ENCODE measurements at places on chromosomes 7 and 10.

- no peak for DNase-seq
Measured at GRCh38 chr7:96962221-96962885, 43.0 kb upstream of the DLX6 start.

- peak; percentile 77 for DNase-seq
Measured at GRCh38 chr10:88150339-88150738, 286.9 kb downstream of the PTEN start.

DNA sequence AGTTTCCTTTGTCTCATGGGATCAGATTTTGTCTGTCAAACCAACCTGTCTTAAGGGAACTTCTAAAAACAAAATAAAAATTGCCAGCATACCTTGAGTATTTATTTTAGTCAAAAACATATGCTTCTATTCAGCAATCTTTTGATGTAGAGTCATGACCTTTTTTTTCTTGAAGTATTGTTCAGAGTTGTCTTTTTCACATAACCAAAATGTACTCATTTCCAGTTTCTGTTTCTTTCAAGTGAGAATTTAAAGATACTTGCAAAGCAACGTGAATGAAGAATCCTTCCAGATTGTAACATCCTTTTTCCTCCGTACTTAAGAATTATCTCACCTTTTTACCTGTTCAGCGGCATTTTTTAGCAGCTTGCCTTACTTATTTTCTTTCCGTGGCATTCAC, 37.8 kb downstream of the GNAI1 start:
- no peak for DNase-seq

- DNase-seq = no peak
Measured at GRCh38 chr7:21345361-21345760, 82.5 kb upstream of the SP4 start.

- peak; percentile 60 for DNase-seq
Measured at GRCh38 chr7:40354711-40355110, 219.9 kb downstream of the SUGCT start.

DNA sequence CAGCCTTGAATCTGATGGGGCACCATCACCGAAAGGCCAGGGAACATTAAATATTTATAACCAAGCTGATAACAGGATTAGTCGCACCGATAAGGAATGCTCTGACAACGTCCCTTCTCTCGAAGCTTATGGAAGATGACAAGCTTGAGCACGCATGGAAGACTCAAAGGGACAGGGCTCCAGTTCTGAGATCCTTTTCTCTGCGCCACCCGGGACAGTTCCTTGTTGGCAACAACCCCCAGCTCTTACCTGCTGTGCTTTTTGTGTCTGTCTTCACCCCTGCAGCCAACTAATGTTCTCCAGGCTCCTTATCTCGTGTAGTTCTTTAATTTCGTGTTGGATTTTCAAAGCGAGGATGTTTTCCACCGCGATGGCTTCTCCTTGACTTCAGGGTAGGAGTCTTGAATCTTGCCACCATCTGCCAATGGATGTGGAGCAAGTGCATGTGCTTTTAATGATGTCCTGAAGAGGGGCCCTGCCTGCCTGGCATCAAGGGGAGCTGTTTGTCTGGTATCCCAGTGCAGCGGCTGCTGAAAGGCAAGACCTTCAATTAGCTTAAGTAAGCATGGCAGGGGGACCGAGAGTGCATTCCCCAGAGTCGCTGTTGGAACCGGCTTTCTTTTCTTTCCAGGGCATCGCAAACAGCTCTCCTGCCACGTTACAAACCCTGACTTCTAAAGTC, 354 bp upstream of the FERD3L start:
- no peak for DNase-seq

DNA sequence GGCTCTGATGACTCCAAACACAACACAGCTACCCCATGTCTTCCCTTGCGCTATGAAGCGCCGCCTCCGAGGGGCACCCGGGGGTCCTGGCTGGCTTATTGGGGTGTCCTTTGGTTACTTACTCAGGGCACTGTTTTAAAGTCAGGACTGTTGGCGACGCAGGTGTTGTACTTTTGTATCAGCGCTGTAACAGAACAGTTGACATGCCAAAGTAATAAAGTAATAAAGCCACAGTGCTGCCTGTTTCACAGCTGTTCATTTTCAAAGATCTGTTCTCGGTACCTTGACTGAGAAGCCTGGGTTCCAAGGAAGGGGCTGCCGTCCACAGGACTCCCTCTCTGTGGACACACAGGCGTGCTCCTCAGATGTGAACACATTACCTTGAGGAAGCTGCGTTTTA, 64.1 kb downstream of the WDR37 start:
- no peak for DNase-seq

- no peak for DNase-seq
Measured at GRCh38 chr10:89776665-89777064, 75.3 kb downstream of the KIF20B start.

DNA sequence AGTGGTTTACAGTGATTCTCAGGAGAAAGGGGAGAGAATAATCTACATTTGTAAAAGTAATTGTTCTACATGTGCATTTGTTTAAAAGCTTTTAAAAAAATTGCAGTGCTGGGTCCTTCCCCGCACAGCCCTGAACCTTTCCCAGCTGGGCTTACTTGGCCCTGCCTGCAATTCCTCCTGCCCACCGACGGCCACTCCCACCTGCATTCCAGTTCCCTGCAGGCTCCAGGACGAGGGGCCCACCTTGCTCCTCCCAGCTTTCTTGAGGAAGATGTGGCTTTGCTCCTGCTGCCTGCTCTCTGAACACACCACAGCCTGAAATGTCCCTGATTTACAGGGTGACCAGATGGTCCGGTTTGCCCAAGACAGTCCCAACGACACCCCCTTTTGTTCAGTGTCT, 222.7 kb downstream of the PRPF18 start:
- no peak for DNase-seq

DNA sequence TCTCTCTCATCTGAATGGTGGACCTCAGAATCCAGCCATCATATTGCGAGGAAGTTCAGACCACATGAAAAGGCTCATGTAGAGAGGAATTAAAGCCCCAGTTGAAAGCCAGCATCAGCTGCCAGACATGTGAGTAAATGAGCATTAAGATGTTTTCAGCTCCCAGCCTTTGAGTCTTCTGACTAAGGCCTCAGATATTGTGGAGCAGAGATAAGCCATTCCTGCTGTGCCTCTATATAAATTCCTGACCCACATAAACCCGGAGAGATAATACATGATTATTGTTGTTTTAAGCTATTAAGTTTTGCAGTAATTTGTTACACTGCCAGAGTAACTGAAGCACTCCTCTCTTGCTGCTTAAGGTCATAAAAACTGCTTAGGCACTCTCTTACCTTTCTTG, 14.6 kb downstream of the FAM149B1 start:
- no peak for DNase-seq
